ENCODE measurements at places on chromosomes 4 and X.

DNA sequence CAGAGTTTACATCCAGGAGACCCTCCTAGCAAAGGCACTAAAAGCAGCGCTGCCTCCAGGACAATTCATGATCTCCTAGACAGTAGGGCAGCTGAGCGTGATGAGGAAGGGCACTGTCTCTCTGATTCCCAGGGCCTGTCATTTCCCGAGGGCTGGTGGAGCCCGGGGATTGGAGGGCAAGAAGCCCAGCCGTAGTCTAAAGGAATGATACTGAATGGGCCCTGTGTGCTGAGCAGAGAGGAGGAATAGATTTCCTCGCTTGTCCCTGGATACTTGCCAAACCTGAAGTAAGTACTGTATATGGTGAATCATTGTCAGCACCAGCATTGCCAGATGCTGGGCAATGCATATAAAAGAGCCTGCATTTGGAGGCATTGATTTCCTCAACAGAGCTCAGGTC lies 88.0 kb upstream of the SLITRK2 start:
- no peak for DNase-seq

DNA sequence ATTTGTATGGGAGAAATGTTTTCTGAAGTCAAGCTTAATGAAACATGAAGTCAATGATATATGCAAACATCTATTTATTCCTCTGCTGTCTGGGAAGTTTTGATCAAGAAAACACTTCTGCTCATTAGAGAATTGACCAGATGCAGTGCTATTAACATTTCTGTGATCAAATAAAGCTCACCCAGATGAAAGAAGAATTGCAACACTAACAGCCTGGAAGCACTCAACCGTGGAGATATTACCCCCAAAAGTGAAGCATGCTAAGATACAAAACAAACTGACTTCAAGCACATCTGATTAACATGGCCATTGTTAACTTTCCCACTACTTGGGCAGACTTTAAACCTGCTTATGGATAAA lies 73.7 kb upstream of the GUCY1A1 start:
- no peak for DNase-seq

DNA sequence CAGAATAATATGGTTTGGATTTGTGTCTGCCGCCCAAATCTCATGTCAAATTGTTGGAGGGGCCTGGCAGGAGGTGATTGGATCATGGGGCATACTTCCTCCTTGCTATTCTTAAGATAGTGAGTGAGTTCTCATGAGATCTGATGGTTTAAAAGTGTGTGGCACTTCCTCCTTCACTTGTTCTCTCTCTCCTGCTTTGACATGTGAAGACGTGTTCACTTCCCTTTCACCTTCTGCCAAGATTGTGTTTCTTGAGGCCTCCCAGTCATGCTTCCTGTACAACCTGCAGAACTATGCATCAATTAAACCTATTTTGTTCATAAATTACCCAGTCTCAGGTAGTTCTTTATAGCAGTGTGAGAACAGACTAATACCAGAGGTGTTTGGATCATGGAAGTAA lies 325.7 kb upstream of the GIMD1 start:
- DNase-seq, result no peak

GRCh38 chr4:110489901-110490508 lies 14.1 kb downstream of the ENPEP start:
- no peak for DNase-seq

GRCh38 chrX:118498351-118498750 lies 2.7 kb downstream of the DOCK11 start:
- DNase-seq, result no peak

DNA sequence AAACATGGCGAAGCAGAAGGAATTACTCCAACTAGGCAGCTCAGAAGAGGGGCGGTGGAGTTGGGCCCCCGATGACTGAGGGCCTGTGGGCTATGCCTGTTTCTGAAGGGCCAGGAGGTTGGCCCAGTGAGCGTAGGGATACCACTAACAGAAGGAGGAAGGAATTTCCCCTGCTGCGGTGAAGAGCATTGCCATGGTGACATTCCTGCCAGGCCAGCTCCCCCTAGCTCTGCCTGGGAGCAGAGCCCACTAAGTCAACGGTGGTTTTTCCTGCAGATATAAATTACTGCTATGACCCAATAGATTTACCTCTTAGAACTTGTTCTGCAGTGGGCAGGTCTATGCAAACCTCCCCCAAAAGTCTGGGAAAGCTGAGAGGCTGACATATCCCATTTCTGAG lies 28.9 kb upstream of the HMX1 start:
- DNase-seq, result no peak

DNA sequence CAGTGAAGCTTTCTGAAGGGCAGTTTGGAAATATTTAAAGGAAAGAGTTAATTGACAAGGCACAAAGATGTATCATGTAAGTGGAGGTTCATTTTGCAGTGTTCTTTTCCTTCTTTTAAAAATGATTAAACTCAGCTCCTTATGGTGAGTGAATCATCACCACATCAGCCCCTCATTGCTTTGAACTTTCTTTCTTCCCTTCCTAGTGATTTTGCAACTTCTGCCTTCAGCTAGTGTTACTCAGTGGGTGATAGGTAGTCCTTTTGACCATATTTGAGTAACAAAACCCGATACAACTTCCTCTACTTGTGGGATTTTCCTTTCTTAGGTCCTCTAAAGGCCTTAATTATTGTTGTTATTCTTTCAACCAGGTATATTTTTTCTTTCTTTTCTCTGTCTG lies 8.2 kb downstream of the ZCCHC4 start:
- no peak for DNase-seq

DNA sequence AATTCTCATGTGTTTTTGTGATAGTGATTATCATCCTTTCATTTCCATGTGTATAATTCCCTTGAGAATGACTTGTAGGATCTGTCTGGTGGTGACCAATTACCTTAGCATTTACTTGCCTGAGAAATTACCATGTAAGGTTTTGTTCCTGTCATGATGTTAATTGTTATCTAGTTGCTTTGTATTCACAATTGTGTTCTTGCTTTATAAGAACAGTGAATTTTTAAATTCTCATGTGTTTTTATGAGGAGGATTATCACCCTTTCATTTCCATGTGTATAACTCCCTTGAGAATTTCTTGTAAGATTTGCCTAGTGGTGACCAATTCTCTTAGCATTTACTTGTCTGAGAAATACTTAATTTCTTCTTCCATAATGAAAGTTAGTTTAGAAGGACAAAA lies 758.2 kb upstream of the NDST4 start:
- no peak for DNase-seq

DNA sequence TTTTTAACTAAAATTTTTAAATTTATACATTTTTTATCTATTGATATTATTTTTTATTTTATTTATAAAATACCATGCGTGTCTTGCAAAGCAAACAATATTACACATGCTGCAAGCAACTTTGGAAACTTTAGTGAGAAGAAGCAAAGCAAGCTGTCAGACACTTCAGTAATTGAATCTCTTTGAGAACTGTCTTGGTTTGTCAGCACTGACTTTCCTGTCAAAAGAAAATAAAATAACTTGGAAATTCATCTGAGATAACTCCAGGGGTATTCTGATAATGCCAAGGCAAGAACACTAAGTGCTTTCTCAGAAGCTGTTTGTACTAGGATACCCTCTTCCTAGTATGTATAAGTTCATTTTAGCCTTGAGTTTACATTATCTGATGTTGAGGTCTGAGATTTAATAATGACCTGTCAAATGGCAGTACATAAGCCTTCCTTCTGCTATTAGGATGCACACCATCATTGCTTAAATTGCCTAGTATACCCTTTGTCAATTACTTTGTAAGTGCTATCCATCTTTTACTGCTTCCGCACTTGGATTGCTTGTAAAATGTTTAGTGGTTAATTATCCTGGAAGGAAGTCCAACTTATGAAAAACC lies 624.2 kb upstream of the AGA start:
- DNase-seq, result no peak

DNA sequence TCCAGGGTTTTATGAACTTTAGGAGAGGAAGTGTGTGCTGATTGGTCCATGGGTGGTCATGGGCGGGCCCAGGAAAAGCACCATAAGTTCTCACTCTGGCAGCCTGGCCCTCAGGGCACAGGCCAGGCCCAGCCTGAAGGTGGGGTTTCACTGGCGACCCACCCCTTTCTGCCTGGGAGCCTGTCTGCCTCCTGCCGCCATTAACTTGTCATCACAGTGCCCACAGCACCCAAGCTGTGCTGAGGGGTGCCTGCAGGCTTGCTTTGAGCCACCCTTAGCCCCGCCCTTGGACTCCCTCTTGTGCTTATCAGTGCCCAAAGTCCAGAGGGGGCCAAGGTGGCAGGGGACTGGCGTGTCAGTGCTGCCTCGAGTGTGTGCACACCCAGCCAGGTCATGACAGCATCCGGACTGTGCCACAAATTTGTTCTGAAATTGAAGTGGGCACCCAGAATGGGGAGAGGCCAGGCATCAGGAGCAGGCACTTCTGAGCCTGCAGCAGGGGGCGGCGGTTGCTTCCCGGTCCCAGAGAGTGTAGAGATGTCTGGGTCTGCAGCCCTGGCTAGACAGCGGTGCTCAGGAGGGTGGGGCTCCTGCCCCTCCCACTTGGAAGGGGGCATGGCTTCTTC lies 455.6 kb downstream of the TMA16 start:
- DNase-seq, result no peak

- no peak for DNase-seq
Measured at GRCh38 chrX:9376111-9376510, 88.7 kb upstream of the TBL1X start.

DNA sequence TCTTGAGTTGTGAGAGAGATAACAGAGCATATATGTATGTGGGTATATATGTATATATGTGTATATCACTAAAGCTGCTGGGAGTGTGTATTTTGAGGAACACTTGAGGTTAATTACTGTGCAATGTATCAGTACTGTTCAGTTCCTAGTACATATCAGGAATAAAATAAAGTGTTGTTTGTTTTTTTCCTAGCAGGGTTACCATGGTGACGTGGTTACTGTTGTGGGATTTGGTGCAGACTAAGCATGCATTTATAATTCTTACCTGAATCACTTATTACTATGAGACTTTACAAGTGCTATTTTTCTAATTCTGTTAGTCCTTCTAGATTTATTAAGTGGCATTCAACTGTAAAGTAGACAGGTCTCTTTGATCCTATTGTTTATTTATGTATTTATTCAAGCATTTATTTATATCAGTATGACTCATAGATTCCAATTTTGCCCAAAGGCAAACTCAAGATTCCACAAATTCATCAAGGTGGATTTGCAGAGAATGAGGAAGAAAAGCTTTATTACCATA lies 26.9 kb upstream of the BEX4 start:
- DNase-seq, result no peak

- DNase-seq, result peak; percentile 8
Measured at GRCh38 chr4:38565271-38566199, 98.5 kb upstream of the KLF3 start.

GRCh38 chrX:130114141-130114588 lies 3.9 kb upstream of the ELF4 start:
- no peak for DNase-seq

GRCh38 chr4:38703635-38704034 lies 39.6 kb downstream of the KLF3 start:
- DNase-seq, result no peak

DNA sequence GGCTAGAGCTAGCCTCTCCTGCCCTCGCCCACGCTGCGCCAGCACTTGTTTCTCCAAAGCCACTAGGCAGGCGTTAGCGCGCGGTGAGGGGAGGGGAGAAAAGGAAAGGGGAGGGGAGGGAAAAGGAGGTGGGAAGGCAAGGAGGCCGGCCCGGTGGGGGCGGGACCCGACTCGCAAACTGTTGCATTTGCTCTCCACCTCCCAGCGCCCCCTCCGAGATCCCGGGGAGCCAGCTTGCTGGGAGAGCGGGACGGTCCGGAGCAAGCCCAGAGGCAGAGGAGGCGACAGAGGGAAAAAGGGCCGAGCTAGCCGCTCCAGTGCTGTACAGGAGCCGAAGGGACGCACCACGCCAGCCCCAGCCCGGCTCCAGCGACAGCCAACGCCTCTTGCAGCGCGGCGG lies at the start of gene AR:
Gene AR (plus strand): TSS at position 204 of the 400 bp plus-strand sequence. CDS start 1,126 bp downstream, outside the sequence.
- DNase-seq, result no peak

DNA sequence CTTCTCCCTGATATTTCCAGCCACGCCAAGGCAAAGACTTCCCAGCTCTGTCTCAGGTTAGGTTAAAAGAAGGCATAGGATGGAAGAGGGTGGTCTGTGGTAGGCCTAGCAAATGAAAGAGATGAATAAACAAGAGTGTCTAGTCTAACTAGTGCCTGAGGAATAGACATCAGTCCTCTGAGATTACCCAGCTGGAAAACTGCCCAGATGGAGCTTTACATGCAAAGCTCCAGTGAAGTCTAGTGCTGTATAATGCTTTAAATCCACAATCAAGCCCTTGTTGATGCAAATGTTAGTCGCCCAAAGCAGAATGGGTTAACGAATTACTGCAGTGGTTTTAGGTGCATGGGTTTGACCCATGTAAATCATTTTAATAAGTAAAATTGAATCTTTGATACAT lies 24.8 kb upstream of the GUCY1B1 start:
- DNase-seq, result no peak

DNA sequence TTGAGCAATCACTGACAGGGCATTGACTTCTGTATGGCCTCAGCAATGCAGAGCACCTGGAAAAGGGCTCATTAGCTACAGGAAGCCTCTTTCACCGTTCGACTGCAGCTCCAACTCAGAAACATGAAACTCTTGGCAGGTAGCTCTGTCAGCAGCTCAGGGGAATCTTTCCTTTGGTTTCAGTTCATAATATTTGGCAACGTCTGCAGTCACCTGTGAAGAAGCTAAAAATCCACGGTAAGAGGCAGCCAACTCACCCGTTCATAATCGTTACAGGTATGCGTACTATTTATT lies 354.9 kb downstream of the CAMK2D start:
- no peak for DNase-seq

GRCh38 chrX:119573222-119573621 lies 1.1 kb upstream of the UBE2A start:
- no peak for DNase-seq

DNA sequence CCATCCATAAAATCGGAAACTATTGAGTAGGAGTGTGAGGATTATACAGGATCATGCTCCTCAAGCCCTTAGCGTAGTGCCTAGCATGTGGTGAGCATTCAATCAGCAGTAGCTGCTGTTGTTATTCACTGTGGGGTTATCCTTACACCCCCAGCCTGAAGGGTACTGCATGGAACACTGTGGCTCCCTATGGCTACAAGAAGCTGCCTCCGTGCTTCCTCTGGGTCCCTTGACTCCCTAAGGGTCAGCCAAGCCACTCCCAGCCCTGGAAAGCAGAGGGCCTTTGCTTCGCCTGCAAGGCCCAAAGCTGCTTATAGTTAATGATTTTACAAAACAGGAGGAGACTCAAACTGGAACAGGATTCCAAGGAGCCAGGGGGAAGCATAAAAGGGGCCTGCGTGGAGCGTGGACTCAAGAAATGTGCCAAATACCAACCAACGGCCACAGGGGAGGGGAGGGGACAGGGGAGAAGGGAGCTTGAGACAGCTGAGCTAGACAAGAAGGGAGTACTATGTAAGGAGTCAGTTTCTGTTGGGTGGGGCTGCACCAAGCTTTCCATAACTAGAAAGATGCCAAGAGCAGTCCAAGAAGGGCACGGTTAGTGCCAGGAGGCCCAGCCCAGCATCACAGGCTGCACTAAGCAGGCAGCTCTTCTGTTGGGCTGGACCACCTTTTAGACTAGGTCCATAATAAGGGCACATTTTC lies 15.9 kb downstream of the SEPTIN6 start:
- no peak for DNase-seq

- DNase-seq, result no peak
Measured at GRCh38 chrX:110588164-110588563, 207.5 kb downstream of the CHRDL1 start.

Measured in amniotic stem cell (primary cell).